ENCODE measurements at places on chromosomes 4 and X. TPM values are rescaled to one million over a fixed set of nuclear protein-coding genes. Genes with fewer than 3 reads are reported as not detected.
A peak's percentile ranks its signal among the peaks of the same experiment; 100 is the strongest.

DNA sequence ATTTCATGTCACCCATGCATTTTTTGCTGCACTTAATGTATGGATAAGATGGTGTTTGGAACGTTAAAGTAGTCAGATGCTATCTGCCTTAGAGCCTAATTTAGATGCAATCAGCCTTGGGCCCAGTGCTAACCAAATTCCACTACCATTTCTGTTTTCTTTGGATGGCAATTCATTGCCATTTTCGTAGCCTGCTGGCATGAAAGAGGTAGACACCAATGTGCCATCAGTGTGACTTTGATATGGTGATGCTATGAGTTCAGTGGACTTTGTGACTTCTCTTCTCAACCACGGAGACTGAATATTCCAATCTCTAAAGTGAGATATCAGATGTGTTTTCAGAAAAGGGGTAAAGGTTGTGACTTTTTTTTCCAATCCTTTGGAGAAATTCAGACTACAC is 1.5 kb downstream of the ETFDH start:
- DNase-seq: no peak

- no peak for DNase-seq
Observed at GRCh38 chr4:19508442-19508841, 743.3 kb upstream of the SLIT2 start.

Gene FGF16
- polyA plus RNA-seq: 2.2 TPM

- DNase-seq: peak; percentile 15
Observed at GRCh38 chr4:4541040-4541631, 712 bp downstream of the STX18 start.

DNA sequence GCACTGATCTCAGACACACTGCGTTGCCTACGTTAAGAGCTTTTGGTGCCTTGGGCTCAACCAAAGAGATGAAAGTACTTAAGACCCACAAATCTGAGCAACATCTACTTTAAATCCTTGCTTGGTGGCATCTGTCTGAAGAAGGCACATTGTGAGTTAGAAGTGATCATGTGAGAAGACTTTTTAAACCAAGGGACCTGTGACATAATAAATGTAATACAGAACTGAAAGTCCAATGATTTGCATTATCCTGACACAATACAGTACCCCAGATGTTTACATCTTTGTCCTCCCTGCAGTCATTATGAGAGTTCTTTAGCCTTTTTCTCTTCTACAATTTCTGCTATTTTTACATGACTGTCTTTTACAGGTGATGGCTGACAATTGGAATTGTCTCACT is 96.7 kb upstream of the FTHL17 start:
- no peak for DNase-seq

GRCh38 chr4:174483792-174484191 is 38.5 kb downstream of the HPGD start:
- DNase-seq: no peak

DNA sequence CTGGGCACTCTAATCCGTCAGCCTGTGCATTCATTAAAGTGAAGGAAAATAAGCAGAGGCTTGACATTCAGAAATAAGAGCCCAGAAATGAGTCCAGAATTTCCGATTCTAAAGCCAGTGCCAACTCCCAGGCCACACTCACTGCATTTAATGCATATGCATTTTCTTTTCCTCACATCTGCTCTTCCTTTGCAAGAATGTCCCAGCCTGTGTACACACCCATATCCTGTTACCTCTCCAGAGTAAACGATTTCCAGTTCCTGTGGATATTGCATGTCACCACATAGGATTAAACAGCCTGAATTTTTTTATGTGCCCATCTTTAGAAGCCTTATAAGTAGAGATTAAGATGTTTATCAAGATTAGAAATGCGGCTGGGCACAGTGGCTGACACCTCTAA is 27.5 kb downstream of the ARX start:
- DNase-seq: no peak

DNA sequence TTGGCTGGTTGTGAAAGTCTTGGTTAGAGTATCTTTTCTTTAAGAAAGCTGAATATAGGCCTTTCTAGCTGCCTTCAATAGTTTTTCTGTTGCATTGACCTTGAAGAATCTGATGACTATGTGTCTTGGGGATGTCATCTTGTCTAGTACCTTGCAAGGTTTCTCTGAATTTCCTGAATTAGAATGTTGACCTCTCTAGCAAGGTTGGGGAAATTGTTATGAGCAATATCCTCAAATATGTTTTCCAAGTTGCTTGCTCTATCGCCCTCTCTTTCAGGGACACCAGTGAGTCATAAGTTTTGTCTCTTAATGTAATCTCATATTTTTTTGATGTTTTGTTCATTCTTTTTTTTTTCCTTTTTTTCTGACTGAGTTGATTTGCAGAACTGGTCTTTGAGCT is 194.7 kb downstream of the RAB28 start:
- DNase-seq: no peak
